ENCODE measurements at places on chromosomes 7 and 10.

- DNase-seq = no peak
These were observed 73.1 kb downstream of the GTF2IRD1 start for GRCh38 chr7:74526780-74527179.

GRCh38 chr10:43681721-43682120 lies 33.0 kb upstream of the ZNF32 start:
- no peak for DNase-seq

DNA sequence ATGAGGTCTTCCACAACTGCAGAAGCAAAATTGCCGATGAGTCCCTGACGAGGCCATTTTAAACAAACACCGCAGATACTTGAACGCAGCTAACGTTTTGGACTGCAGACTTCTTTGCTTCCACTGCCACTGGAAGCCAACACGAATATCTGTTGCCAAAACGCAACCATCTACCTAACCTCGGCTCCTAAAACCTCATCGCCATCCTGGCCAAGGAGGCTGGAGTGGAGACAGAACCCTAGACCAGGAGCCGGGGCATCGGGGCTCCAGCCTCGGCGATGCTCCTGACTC lies 493 bp downstream of the WDR91 start:
- DNase-seq = no peak

- no peak for DNase-seq
These were observed 30.9 kb upstream of the VDAC2 start for GRCh38 chr10:75179657-75180177.

- no peak for DNase-seq
These were observed 3.2 kb downstream of the GPC2 start for GRCh38 chr7:100173806-100174495.

GRCh38 chr10:116241085-116241484 lies 31.9 kb downstream of the GFRA1 start:
- DNase-seq = no peak

GRCh38 chr10:128512767-128513166 lies 386.5 kb upstream of the MKI67 start:
- DNase-seq = no peak

GRCh38 chr10:15901889-15902288 lies 41.6 kb upstream of the MINDY3 start:
- DNase-seq = no peak

DNA sequence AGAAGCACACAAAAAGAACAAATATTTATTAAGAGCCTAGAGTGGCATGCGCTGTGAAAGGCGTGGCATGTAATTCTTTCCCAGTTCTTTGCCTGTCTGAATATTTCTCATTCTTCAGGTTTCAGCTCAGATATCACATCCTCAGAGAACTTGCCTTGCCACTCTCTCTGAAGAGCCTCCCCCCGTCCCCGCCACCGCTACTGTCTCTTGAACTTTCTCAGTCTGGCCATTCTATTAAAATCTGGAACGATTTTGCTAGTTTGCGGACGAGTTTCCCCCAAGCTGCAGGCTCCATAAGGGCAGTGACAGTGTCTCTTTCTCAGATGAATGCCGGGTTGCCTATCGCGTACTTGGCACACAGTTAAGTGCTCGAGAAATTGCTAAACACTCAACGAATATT lies 787 bp upstream of the PLEKHA1 start:
- no peak for DNase-seq

GRCh38 chr7:15424468-15424867 lies 137.3 kb downstream of the AGMO start:
- no peak for DNase-seq

DNA sequence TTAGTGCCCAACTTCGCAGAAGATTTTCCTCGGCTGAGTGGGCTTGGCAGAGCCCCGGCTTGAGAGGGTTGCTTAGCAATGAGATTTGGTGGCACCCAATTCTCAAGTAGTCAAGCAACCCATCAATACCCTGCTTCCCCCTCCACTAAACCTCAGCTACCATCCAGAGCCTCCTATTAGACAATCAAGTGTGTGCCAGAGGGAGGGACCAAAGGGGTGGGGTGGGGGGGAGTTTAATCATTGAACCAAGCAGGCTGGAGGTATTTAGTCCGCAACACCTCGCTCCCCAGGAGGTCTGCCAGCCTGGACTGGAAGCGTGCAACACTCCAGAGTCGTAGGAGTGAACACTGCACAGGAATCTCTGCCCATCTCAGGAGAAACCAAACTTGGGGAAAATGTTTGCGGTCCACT lies at the start of gene HKDC1:
Gene HKDC1 (plus strand): TSS at position 292 of the 411 bp plus-strand sequence. CDS start 104 bp downstream, at position 396.
- no peak for DNase-seq

DNA sequence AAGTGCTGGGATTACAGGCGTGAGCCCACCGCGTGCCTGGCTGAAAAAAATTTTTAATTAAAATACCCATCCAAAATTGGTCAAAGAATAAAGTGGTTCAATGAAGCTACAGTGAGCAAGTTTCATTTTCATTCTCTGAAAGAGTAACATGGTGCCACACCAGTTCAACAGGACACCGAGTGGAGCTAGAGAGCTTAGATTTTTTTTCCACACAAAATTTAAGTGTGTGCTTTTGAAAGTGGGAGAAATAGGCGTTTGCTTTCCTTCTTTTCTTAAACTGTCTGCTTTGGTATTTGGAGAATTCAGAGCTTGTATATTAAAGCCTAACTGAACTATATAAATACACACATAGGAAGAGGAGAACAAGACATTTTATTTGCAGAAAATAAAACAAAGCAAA lies 43.4 kb downstream of the BPGM start:
- DNase-seq = peak; percentile 55

GRCh38 chr10:71349406-71349805 lies 30.3 kb downstream of the SLC29A3 start:
- no peak for DNase-seq

DNA sequence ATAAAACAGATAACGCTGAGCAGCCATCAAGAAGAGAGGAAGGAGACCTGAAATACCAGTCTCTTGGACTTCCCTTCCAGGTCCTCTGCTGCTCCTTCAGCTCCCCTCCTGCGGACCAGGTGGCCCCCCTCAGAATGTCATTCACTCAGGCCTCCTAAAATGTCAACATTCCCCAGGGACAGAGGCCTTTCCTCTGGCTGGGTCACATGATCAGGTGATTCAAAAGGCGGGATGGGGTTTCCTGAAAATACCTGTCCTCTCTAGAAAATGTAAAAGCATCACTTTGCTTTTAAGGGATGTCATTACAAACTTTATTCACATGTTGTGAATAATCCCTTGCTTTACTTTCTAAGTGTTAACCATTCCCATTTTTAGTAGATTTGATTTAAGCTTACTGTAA lies 311.1 kb downstream of the INHBA start:
- no peak for DNase-seq

DNA sequence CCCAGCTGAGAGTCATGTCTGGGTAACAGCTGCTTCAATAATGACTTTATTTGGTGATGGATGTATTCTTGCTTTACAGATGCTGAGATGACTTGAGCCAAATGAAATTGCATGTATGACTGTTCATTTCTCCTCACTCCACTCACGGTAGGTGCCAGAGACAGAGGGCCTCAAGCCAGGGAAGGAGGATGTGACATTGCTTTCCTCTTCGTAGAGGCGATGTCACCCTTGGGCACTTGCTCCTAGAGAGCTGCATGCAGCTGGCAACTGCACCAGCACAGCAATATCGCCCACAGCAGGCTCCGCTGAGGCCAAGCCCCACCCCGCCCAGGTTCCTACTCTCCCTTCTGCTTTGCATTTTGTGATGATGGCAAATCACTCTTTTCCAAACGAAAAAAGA lies 116.6 kb upstream of the AOAH start:
- no peak for DNase-seq

DNA sequence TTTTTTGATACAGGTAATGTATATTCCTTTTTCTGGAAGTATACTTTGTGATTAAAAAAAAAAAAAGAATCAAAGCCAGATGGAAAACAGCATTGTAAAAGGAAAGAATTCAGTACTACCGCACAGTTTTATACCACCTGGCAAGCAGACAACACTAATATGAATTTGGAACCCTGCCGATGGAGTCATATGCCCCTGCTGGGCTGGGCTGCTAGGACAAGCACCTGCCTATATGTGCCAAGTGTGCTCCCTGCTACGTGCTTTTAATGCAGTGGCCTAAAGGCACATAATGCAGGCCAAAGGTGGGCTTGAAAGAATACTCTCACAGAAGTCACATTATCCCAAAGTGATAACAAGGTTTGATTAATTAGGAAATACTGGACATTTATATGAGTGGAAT lies 29.8 kb upstream of the WAC start:
- DNase-seq = no peak

DNA sequence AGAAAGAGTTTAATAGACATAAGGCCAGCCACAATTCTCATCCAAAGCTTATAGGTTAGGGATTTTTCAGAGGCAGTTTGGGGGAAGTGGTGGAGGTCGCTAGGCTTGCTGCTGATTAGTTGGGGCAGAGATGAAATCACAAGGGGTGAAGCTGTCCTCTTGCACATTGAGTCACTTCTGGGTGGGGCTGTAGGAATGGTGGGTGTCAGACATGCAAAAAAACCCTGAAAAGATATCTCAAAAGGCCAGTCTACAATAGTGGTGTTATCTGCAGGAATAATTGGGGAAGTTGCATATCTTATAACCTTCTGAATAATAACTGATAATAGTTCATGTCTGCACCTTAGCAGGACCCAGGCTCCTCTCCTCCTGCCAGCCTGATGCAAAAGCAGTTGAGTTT lies 2.1 kb downstream of the FAM24B start:
- DNase-seq = no peak

DNA sequence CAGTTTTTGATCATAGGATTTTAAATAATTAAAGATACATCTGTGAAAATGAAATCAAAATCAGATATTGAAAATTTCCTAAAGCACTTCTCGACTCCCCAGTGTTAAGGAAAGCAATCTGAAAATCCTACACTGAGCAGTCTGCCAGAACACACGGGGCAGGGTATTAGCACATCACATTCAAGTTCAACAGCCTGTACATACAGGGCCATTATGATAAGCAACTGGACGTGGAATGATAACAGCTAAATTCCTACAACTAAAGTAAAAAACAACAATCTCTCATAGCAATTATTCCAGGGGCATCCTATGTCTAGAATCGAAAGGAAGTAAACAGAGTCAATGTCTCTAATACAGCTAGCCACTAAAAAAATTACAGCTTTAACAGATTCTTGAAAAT lies 31.7 kb downstream of the TRDMT1 start:
- DNase-seq = no peak

DNA sequence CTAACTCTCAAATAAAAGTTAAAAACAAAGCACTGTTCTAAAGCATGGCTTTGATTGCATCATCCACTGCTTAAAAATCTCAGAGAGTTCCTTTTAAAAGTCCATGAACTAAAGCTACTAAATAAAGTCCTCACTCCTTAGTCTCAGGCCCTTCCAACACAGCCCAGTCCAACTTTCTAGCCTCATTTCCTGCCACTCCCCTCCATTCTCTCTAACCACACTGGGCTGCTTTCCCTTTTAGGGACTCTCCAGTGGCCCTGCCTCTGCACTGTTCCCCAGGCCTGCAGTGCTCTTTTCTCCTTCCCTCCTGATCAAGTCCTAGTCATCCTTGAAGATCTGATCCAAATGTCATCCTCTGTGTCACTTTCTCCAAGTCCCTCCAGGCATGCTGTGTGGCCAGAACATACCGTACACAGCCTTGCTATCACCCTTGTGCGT lies 56.9 kb upstream of the PPP1R3C start:
- no peak for DNase-seq

DNA sequence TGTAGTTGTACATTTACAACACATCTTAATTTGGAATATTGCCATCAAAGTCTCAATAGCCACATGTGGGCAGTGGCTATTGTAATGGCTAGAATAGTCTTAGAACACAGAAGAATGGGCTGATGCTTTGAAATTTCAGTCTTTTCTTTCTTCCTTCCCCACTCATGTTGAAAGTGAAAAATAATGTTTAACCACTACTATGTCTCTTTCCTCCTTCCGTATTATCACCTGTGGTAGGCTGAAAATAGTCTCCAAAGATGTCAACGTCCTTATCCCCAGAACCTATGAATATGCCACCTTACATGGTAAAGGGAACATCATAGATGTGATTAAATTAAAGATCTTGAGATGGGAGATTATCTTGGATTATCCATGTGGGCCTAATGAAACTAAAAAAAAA lies 154.0 kb downstream of the SUGCT start:
- no peak for DNase-seq
